NCI-H748 treated with DMSO at 0.1 percent for 48 hours (cell line): ENCODE measurements at places on chromosomes 6 and 20.

DNA sequence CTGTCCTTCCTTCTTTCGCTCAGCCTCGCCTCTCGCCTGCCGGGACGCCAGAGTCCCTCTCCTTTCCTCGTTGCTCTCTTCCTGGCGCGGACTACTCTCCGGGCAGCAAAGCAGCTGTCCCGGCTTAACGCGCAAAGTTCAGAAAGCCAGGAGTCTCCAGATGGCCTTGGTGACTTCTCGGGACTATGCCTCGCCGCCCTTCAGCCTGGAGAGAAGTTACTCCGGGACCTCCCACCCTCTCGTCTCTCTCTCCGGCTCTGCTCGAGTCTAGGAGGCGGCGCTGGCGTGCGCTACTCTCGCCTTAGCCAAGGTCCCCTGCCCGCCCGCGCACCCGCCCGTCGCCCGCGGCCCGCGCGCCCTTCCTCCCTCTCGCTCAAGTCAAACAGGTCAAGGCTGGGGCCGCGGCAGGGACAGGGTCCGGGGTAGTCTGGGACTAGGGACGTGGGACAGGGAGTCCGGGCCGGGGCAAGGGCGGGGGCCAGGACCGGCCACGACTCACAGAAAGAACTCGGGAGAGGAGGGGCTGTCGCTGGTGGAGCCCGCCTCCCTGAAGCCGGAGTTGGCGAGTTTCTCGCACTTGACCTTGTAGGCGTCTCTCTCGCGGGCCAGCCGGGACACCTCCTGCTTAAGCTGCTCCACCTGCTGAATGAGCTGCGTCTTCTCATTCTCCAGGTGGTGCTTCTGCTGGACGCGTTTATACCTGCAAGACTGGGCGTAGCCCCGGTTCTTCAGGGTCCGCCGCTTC, 1.5 kb downstream of the MAFB start:
- DNase-seq, result peak; percentile 16

GRCh38 chr6:37417393-37417792, 15.6 kb upstream of the CMTR1 start:
- DNase-seq, result no peak

- peak; percentile 16 for DNase-seq
Measured at GRCh38 chr6:92806254-92806653, 613.1 kb downstream of the EPHA7 start.

DNA sequence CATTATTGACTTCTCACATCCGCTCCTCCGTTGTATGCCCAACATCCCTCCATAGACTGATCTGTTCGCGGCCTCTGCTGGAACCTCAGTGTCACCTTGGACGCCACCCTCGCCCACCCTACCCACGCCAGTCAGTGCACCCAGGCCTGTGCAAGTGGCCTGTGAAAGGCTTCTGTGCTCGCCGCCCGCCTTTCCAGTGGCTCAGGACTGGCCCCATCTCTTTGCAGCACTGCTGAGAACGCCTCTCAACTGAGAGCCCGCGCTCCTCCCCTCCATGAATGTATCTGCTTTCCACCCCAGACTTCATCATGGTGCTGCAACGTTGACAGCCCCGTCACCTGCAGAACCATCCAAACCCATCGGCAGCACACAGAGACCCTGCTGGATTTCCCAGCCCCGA, 227.3 kb upstream of the QKI start:
- no peak for DNase-seq

- DNase-seq, result peak; percentile 36
Measured at GRCh38 chr6:95364016-95364604, 213.2 kb upstream of the MANEA start.

DNA sequence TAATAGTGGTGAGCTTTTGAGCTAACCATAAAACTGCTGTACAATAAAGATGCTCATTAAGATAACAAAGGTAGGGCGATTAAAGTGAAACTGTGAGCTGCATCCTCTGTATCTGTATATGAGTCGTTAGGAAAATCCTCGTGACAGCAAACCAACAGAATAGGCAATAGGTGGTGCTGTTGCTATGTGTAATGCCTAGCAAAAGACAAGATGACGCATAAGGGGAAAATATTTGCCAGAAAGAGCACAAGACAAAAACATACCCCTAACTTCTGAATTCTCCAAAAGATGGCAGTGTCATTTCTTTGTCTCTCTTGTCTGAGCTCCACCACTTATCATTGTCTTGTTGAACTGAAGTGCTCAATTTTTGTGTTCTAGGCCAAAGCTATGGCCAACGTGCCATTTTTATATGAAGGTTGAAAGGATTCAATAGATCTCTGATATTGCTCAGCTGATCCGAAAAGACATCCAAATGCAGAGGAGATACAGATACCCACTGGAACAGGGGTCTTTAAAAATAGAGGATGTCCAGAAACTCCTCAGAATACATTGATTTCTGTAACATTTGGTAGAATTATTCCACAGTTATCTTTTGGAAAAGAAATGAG, 56.3 kb upstream of the ANKEF1 start:
- DNase-seq, result peak; percentile 94

- no peak for DNase-seq
Measured at GRCh38 chr6:136427378-136427717, 122.9 kb downstream of the MAP7 start.

GRCh38 chr6:27868311-27868710, 43.9 kb downstream of the OR2B2 start:
- no peak for DNase-seq
